ENCODE measurements at places on chromosomes 1 and 21. TPM values are rescaled to one million over a fixed set of nuclear protein-coding genes. Genes with fewer than 3 reads are reported as not detected.
A peak's percentile ranks its signal among the peaks of the same experiment; 100 is the strongest.

DNA sequence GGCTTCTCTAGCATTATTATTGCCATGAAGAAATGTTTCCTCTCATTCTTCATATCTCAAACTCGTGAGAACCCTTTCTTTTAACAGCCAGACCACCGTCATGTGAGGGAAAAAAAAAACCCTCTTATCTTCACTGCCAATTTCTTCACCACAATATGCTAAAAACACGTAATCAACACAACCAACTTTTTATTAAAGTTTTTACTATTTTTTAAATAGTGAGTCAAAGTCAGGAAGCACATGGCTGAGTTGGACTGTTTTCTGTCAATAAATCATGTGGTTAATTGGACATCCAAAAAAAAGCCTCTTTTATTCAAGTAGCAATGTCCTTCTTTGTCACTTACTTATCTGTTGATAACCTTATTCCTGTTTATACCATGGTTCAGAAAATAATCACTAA lies 55.9 kb upstream of the SAMD13 start:
- no peak for DNase-seq

GRCh38 chr21:44258056-44258725 lies 3.5 kb downstream of the DNMT3L start:
- DNase-seq: peak; percentile 35

- no peak for DNase-seq
Measured at GRCh38 chr1:210597555-210598134, 268.9 kb downstream of the HHAT start.

DNA sequence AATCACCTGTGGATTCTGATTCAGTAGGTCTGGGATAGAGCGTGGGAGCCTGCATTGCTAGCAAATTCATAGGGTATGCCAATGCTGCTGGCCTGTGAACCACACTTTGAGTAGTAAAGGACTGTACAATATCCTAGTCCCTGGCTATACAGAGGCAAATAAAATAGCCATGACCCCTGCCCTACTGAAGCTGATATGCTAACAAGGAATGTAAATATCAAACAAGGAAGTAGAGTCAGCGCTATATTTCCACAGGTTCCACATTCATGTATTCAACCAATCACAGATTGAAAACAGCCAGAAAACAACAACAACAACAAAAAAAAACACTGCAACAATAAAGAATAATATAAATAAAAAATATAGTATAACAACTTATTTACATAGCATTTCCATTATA lies 77.8 kb downstream of the TM2D1 start:
- no peak for DNase-seq

DNA sequence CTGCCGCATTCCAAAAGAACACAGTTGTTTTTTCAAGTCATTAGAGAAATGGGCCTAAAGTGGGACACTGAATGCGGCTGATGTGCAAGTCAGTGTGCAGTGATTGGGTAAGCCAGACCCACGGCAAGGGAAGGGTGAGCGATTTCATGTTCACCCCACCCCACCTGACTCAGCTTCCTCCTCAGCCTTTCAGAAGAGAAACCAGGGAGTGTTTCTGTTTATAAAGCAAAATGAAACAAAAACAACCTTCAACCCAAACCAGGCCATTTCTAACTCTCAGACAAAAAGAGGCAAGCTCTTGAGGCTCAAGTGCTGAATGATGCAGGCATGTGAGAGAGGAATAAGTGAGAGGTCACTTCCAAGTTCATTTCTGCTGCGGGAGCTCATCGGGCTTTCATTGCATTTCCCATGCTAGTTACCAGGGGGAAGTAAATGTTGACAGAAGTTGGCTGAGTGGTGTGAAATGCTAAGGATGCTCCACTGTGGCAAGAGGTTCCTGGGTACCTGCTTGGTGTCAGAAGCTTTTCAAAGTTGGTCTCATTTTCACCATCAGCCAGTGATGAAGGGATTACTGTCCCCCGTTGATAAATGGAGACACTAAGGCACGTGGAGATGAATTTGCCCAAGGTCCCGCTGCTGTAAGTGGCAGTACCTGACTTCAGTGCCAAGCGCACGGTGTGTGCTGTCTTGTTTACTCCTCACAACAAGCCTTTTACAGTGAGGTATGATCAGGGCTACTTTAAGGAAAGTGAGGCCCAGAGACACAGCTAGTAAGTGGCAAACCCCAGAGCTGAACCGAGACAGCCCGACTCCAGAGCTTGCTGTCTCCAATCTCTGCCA lies 29.1 kb downstream of the STPG1 start:
- DNase-seq: no peak

GRCh38 chr21:33015756-33016155 lies 10.0 kb upstream of the OLIG2 start:
- no peak for DNase-seq

DNA sequence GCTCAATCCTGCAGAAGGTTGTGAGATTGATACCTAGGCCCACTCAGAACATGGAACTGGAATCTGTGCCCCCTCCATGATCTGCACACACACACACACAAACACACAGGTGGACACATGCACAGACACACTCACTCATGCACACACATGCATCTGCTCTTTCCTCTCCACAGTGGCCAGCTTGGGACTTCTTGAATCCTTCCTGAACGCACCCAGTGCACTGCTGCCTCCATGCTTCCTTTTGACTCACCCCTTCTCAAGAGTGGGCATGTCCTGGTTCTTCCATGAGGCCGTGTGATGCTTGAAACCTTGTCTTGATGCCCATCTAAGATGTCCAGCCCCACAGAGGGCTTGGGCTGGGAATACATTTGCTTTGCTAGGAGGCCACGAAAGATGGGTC lies 25.4 kb upstream of the TENT5C start:
- no peak for DNase-seq

GRCh38 chr1:184218458-184219075 lies 167.0 kb downstream of the TSEN15 start:
- DNase-seq: no peak

GRCh38 chr1:89310505-89310904 lies 37.8 kb upstream of the GBP5 start:
- no peak for DNase-seq

GRCh38 chr1:173467426-173467825 lies 9.7 kb upstream of the PRDX6 start:
- no peak for DNase-seq

GRCh38 chr1:54996869-54997710 lies 1.6 kb upstream of the BSND start:
- no peak for DNase-seq

DNA sequence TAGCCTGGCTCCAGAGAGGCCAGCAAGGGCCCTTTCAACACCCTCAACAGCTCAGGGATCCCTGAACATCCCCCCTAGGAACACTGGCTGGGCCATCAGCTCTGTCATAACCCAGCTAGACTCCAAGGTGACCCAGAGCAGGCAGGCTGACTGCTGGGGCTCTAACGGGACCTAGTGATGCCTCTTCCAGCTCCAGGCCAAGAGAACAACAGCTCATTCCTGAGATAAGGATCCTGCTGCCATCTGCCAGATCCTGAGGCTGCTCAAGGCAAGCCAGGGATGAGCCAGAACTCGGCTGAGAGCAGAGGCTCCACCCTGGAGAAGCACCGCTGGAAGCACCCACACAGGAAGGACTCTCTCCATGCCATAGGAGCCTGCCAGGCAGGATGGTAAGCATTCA lies 2.0 kb downstream of the VSIG8 start:
- no peak for DNase-seq

DNA sequence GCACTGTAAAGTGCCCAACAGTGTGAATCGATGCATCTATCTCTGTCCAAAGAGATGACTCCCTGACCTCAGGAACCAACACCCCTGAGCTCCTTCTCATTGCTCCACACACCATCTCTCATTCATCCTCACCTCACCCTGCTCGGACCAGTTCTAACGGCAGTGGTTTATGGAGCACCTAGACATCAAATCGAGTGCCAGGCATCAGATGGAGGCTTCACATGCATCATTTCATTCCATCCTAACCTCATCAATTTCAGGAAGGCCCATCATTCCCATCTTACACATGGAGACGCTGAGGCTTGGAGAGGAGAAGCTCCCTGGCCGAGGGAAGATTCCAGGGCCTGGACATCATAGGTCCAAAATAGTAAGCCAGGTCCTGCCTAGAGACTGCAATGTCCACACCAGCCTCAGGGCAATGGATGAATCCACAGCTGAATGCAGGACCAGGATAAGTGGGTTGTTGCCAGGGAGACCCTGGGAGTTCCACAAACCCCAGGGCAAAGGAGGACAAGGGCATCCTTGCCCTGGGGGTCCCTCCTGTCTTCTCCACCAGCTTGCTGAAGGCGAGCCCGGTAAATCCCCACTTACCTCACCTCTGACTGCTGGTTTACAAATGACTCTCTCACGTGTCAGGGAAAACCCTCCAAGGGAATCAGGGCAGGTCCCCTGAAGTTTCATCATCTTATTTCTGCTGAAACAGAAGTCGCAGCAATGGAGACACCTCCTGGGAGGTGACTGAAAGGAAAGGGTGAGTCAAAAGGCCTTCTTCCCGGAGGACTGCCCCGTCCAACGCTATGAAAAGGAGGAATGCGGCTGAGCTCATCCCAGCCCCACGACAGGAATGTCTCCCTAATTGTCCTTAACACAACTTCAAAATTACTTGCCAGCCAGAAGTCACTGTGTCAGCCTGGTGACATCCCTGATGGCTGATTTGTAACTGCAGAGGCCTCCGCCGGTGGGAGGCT lies 9.0 kb upstream of the IFFO2 start:
- DNase-seq: peak; percentile 57

GRCh38 chr1:243525085-243525487 lies 269.2 kb downstream of the SDCCAG8 start:
- no peak for DNase-seq

DNA sequence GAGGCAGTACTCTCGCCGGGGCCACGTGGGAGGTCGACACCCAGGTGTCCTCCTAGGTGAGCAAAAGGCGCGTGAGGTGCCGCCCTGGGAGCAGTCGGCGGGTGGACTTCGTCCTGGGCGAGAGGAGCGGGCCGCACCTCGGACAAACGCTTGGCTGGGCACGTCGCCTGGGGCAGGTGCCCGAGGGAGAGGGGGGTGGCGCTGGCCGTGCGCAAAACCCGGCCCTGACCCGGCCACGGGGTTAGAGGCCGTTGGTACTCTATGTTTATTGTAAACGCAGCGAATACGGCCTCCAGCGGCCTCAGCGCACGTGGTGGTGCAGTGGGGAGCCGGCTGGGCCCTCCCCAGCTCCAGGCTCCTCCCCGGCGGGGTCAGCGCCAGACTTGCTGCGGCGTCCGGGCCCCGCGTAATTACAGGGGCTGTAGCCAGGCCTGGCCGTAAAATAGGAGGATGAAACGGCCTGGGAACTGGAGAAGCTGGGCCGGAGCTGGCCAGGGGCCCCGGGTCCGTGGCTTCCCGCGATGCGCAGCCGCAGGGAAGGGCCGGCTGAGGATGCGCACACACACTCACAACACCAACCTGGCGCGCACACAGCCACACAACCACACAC lies 1.6 kb upstream of the EFNA1 start:
- peak; percentile 89 for DNase-seq

DNA sequence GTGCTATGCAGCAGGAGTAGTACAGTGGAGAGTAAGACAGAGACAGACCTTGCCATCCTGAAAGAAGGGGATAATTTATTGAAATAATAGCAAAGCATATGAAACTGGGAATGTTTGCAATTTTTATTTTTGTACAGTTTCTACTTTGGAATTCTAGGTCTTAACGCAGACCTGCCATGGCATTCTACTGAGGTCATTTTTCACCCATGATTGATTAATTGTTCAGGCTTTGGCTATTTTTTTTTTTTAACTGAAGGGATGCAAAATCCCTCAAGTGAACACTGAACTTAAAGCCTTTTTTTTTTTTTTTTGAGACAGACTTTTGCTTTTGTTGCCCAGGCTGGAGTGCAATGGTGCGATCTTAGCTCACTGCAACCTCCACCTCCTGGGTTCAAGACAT lies 27.1 kb downstream of the MTF2 start:
- DNase-seq: no peak

DNA sequence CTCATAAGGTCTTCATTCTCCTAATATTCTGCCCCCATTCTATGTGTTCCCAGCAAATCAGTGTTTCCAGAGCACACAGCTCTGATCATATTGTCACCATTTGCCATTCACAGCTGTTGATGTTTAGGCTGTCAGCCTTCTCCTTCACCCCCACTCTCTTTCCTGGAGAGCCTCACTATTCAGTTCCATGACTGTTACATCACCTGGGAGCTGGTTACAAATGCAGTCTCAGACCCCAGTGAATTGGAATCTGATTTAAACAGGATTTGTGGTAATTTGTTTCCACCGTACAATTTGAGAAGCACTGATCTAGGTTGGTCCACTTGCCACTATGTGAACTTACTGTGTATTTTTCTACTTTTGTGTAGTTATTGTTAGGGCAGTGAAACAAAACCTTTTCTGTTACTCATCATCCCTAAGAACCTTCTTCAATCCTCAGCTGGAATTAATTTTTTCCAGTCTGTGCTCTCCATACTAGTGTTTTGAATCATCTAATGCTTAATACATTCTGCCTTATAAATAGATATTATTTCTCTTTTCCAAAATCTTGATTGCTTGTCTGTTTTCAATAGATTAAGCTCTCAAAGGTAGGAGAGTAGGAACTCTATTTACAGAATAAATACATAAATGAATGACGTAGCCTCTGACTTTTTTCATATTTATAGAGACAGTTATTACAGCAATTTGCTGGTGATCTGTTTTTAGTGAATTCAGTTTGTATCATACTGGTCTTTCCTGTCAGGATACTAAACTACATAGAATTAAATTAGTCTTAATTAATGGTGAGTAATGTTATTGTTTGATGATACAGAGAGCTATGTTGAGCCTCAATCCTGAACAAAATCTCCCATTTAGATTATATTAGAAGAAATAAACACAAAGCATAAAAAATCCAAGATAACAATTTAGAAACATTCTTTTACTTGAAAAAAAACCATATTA lies 8.1 kb downstream of the SNX7 start:
- no peak for DNase-seq

Gene VCAM1
- total RNA-seq: 6.7 TPM

Gene CHIA
- total RNA-seq: not detected

Gene TRIM62
- 5.0 TPM for total RNA-seq

Gene PPIE
- total RNA-seq: 43.7 TPM

Gene RAP1GAP
- 0.71 TPM for total RNA-seq

Gene SIM2
- not detected for total RNA-seq
